ENCODE measurements at places on chromosomes 2 and 18. TPM values are rescaled to one million over a fixed set of nuclear protein-coding genes. Genes with fewer than 3 reads are reported as not detected.

IFIH1 gene
- 4.7 TPM for total RNA-seq

GRCh38 chr2:200225951-200226350 is 80.5 kb upstream of the SPATS2L start:
- DNase-seq = no peak

- no peak for DNase-seq
Observed at GRCh38 chr2:187051350-187051749, 202.4 kb upstream of the ZSWIM2 start.

DNA sequence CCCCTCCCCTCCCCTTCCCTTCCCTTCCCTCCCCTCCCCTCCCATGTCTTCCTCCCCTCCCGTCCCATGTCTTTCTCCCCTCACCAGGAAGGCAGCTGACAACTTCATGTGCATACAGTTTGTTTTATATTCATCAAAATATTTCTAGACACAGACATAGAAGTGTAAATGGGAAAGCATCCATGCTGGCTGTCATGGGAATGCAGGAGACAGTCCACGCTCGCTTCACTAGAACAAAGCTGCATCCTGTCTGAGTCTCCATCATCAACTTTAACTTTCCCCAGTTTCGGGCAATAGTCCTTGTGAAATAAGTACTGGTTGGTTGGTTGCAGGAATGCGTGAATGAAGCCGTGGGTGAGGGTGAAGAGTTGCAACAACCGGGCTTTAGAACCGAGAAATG is 226.9 kb downstream of the DCDC2C start:
- no peak for DNase-seq

- no peak for DNase-seq
Observed at GRCh38 chr2:199464606-199465352, 7.0 kb upstream of the SATB2 start.

DNA sequence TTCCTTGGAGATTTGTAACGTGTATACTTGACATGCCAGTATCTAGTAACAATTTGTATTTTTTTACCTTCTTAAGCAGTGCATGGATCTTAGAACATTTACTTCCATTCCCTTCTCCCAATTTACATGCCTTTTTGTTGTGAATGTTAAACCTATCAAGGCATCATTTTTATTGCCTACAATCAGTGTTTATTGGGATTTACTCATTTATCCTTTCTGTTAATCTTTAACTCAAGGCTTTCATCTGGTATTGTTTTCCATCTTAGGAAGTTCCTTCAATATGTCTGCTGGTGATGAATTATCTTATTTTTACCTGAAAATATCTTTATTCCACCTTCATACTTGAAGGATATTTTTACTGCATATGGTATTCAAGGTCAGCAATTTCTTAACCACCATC is 88.5 kb upstream of the EMILIN2 start:
- no peak for DNase-seq
